Upper lobe of left lung (tissue), 6 donors: ENCODE measurements at places on chromosomes 16 and 17.
A peak's percentile ranks its signal among the peaks of the same experiment; 100 is the strongest.

DNA sequence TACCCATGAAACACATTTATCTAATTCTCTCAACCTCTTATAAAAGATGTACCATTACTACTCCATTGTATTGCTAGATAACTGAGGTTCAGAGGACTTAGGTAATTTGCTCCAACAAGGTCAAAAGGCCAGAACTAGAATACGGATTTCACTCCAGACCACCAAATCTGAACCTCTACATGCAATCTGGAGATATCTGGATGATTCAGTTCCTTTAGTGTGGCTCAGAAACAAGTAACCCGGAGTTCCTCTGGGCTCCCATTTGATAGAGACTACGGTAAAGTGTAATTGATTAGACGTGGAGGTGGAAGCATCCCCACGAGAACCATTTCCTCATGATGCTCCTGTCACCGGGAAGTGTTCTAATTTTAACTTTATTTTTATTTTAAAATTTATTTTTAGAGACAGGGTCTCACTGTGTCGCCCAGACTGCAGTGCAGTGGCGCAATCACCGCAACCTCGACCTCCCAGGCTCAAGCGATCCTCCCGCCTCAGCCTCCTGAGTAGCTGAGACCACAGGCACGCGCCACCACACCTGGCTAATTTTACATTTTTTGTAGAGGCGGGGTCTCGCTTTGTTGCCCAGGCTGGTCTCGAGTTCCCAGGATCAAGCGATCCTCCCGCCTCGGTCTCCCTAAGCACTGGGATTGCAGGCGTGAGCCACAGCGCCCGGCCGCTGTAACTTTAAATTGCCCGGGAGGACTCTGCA is 608 bp upstream of the COX10 start:
- no peak for DNase-seq

GRCh38 chr16:825341-826061 is 25.0 kb upstream of the GNG13 start:
- DNase-seq, result no peak

- no peak for DNase-seq
Measured at GRCh38 chr16:64159976-64160375, 961.9 kb downstream of the CDH11 start.

DNA sequence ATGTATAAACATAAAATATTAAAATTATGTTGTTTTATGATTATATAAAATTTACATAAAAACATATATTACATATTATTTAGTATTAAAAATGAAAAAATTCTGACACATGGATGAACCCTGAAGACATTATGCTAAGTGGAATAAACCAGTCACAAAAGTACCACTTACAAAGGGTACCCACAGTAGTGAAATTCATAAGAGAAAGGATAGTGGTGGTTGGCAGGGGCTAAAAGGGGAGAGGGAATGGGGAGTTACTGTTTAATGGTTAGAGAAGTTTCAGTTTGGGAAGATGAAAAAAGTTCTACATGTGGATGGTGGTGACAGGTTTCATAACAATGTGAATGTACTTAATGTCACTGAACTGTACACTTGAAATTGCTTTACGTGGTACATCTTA is 41.4 kb downstream of the FBXL20 start:
- DNase-seq, result no peak

GRCh38 chr17:15651583-15652110 is 32.1 kb upstream of the FBXW10B start:
- DNase-seq, result peak; percentile 98

DNA sequence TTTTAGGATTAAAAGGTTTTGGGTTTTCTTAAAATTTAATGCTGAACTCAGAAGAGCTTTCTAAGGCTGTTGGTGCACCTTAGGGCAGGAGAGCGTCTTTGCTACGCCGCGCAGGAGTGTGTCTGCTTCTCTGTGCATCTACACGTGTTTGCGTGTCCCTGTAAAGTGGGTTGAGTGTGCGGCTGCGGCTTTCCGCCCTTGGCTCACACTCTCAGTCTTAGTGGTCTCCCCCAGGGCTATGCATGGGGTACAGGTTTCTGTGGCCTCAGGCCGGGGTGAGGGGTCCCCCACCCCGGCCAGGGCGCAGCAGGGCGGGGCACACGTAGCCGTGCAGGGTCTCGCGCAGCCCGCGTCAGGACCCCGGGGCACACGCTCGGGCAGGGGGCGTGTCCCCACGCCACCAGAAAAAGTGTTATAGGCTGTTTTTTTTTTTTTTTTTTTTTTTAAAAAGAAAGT is 727 bp upstream of the TENT4B start:
- DNase-seq, result peak; percentile 40

DNA sequence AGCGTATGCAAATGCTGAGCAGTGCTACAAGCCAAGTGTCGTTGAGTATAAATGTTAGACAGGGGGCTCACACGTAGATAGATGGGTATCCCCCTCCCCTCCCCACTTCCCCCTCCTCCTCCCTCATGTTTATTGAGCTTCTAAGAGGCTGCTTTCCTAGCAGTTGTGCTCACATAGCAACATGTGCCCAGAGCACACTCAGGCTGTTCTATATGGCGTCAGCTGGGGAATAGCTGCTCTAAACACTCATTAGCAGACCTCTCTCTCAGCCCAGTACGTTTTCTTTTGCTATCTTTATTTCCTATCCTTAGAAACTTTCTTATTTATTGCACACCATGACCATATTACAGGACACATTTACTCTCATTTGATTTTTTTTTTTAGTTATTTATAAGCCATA is 1.8 kb downstream of the KCNJ2 start:
- DNase-seq, result peak; percentile 24

DNA sequence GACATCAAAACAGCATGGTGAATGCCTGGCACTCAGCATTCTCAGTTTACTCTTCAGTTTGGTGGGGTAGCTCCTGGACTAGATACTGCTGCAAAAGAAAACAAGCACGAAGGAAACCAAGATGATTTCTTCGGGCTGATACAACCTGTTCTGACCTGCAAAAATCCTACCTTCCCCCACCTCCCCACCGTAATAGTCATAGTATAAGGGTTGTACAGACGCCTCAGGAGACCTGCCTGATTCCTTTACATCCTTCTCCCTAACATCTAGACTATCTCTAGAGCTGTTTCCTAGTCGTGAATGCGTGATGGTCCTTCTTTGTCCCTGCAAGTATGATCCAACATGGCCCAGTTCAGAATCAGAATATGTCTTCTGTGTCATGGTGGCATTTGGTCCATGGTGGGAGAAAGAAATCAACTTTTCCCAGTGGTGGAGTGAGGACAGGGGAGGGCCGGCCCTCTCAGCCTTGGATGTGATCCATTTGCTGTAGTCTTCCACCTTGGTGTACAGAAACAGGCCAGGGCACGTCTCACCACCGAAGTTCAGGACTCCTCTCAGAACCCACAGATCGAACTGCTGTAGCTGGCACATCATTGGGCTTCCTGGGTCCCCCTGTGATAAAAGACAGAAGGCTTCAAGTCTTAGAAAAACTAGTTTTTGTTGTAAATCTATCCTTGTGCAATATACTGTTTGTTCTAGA is 14.5 kb downstream of the PRSS54 start:
- DNase-seq, result no peak

GRCh38 chr17:68807998-68808772 is 147.0 kb downstream of the ABCA8 start:
- DNase-seq, result no peak

DNA sequence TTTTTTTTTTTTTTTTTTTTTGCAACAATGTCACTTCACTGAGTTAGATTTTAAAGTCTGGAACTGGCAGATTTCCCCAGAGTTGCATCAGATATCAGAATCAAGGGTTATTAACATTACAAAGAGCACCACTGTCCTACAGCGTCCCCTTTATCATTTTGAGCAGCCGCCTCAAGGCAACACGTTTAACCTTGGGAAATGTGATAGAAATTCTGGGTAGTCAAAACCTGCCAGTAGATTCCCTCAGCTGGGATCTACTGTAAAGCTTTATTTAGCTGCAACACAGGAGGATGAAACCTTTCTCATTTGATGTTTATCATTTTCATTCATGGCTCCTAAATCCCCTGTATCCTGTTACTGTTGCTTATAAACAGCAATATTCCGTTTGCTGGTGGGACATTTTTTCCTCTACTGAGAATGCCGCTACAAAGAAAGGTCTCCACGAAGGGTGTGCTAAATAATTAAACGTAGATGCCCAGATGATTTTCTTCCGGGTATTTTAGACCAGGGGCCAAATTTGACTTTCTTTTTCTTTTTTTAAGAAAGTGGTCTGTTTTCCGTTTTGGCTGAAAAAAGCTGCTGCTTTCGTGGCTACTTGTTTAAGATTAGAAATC is 436.1 kb upstream of the GOT2 start:
- no peak for DNase-seq
